Myocyte (in vitro differentiated cells): ENCODE measurements at places on chromosomes 12 and 14. TPM values are rescaled to one million over a fixed set of nuclear protein-coding genes. Genes with fewer than 3 reads are reported as not detected.

The CLECL1 gene
- total RNA-seq: not detected in 2 replicates

The COX8C gene
- not detected in 2 replicates for total RNA-seq

DNA sequence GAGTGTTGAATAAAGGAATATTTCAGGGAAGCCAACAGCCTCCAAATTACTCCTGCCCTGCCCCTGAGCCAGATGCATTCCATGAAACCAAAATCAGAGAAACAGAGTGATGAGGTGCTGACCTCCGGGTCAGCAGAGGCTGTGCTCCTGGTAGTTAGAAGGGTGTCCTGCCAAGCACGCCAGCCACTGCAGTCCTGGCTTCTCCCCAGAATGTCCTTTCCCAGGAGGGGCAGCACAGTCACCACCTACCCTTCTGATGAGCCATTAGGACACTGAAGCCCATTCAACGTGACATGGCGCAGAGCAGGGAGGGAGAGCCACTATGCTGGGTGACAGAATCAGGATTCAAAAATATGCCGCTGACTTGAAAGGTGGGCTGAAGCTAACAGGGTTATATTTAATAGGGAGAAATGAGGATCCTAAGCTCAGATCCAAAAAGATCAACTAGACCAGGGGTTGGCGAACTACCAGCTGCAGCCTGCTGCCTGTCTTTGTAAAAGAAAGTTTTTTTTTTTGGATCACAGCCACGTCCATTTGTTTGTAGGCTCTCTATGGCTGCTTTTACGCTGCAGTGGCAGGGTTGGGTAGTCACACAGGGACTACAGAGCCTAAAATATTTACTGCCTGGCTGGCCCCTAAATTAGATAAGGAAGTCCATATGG lies 34.5 kb upstream of the PLEK2 start:
- DNase-seq: peak; percentile 19

- no peak for DNase-seq
These were observed 291.6 kb downstream of the DAD1 start for GRCh38 chr14:22297376-22297775.

GRCh38 chr12:39138268-39138667 lies 232.9 kb upstream of the CPNE8 start:
- DNase-seq: no peak

DNA sequence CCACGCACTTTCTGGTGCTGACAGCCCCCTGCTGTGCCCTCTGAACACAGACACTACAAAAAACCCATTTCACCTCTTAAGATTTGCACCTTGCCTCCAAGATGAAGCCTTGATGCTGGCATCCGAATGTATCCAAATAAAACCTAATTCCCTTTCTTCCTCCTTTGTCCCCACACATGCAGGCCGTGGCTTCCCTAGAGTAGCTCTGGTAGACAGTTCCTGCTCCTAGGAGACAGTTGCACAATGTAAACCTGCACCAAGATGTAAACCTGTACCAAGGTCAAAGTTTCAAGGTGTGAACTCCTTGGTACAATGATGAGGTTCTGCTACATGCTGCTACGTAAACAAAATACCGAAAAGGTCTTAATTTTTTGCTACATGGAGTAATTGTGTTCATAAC lies 625 bp upstream of the ABHD12B start:
- DNase-seq: no peak

DNA sequence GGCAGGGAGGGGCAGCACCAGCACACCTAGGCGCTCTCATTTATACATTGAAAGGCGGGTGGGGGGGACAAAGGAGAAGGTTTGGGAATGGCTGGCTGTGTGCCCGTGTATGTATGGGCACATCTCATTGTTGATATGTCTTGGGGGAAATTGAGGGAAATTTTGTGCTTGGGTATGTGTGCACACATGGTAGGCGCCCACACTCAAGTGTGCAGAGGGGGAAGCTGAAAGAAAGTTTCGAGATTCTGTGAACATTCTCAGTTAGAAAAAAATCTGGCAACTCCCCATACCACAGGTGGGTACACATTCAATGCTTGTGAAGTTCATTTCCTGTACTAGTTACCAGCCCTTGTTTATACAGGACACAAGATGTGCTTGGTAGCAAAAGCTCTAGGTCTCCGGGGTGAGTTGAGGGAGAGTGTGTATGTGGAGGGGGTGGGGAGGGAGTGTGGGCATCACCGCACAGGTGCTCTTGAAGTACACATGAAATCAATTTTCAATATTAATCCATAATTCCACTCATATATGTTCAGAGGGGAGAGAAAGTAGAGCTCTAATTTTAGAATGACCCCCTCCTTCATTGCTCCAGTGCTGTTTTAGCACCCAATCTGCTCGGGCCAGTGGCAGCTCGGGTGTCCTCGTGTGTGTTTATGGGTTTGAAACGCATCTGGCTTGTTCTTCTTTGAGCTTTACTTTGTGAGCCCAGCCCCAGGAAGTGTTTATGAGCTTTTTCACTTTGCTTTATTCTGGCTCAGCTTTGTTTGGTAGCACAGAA lies 286.0 kb downstream of the ZFP36L1 start:
- no peak for DNase-seq

DNA sequence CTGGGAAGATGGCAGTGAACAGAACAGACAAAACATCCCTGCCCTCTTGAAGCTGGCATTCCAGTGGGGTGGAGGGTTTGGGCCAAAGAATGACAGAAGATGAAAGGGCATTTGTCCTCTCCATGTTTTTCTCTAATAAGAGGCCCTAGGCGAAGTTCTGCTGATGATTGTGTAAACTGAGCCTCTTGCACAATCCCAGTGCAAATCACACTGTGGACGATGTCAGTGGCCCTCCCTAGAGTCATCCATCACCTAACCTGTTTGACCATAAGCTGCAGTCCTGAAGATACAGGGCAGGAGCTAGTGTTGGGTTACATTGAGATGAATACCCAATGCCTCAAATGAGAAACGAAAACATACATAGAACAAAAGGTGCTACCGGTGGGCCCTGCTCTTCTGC lies 622.4 kb upstream of the TBX3 start:
- no peak for DNase-seq

DNA sequence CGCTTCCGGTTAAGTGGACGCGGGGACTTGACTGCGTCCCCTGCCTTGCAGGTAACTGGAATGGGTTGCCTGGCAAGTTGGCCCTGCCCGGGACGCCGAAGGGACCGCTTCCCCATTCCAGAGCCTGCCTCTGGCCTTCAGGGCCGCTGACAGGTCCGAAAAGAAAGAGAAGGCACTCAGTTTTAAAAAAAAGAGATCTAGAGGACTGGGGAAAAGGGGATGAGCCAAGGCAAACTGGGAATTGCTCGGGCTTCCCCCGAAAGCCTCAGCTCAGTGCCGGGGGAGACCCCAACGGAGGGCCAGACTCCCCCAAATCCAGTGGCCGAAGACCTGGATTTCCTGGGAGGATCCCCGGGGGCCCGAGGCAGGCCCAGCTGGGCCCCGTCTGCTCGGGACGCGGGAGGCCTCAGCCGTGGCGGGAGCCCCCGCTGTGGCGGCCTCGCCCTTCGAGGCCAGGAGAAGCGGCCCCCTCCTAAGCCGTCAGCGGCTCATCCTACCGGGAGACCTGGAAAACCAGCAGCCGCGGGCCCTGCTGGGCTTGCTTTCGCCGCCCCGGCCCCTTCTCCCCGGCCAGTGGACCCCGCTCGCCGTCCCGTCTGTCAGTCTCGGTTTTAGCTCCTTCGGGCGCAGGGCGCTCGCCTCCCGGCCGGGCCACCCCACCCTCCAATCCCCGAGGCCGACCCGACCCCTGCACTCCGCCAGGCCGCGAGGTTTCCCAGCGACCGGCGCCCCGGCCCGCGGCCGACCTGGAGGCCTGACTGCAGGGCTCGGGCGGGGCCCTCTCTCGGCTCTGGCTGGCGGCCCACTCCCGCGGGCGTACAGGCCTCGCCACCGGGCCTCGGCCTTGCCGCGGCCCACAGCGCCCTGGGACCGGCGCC lies 12.5 kb downstream of the OTX2 start:
- no peak for DNase-seq
